Activated CD4-positive, alpha-beta memory T cell treated with anti-CD3 and anti-CD28 coated beads for 36 hours (primary cell): ENCODE measurements at places on chromosomes 3 and 15. TPM values are rescaled to one million over a fixed set of nuclear protein-coding genes. Genes with fewer than 3 reads are reported as not detected.

The RASSF1 gene
- 48.8 TPM for total RNA-seq

The WDR49 gene
- total RNA-seq, result not detected

The ESYT3 gene
- total RNA-seq, result 0.17 TPM

- H3K4me3 ChIP-seq, result no peak overlapping the region
- H3K27ac ChIP-seq, result no peak overlapping the region
- no peaks in the 10 kb centered on the region for H3K36me3 ChIP-seq
These were observed 62.9 kb downstream of the GPR176 start for GRCh38 chr15:39857132-39857531.

DNA sequence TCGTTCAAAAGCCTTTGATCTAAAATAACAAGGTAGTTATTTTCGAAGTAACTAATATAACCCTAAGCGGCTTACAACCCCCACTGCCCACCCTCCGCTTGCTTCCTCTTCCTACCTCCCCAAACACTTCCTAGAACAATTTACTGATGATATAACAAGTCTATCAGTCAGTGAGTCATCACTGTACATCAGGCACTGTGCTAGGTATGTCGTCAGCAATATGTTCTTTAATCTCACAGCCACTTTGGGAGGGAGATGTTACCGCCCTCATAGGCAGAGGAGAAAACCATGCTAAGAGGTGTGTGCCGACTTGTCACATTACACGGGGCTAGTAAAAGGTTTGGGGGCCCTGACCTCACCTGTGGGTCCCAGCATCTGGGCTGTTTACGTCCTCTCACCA, 381.8 kb downstream of the EPHB1 start:
- no peak overlapping the region for H3K4me3 ChIP-seq
- H3K36me3 ChIP-seq, result no peaks in the 10 kb centered on the region
- no peak overlapping the region for H3K27ac ChIP-seq
- H3K4me1 ChIP-seq, result no peaks in the 10 kb centered on the region

GRCh38 chr3:153247331-153248330, 85.6 kb downstream of the RAP2B start:
- H3K4me1 ChIP-seq, result peaks cover 18% of the 10 kb centered on the region
- DNase-seq, result no peak
- H3K27ac ChIP-seq, result no peak overlapping the region
- no peaks in the 10 kb centered on the region for H3K36me3 ChIP-seq
- H3K27me3 ChIP-seq, result no peaks in the 10 kb centered on the region

DNA sequence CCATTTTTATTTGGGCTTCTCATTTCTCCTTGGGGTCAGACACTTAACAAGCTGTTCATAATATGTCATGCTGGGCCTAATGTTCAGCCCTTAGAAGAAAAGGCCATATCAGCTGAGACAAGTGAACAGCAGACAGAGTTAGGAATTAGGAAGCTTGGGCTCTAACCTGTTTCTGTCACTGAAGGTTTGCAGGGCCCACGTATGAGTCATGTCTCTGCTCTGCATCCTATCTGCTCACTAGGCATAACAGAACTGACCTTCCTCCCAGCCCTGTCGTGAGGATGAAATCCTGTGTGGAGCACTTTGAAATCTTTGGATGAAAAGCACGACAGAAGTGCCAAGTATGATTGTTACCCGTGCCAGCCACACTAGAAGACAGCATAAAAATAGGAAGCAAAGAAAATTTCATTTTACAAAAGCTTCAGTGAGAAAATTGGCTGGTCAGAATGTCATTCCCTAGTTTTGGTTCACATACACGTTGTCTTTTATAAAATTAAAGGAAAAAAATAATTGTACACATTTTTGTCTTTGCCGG, 26.5 kb upstream of the CD47 start:
- H3K27me3 ChIP-seq, result no peaks in the 10 kb centered on the region
- DNase-seq, result no peak
- no peak overlapping the region for H3K4me3 ChIP-seq

DNA sequence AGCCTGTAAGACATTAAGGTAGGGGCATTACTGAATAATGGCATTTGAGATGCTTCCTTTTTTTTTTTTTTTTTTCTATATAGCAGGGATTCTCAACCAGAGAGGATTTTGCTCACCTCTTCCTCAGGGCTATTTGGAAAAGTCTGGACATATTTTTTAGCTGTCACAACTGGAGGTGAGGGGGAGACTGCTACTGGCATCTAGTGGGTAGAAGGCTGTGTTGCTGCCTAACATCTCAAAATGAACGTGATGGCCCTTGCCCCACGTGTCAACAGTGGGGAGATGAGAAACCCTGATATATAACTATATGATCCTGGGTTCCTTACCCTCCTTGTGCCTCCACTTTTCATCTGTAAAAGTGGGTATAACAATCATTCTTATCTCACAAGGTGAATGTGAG, 71.9 kb downstream of the CADPS start:
- no peak overlapping the region for H3K27ac ChIP-seq
- no peaks in the 10 kb centered on the region for H3K36me3 ChIP-seq
- no peaks in the 10 kb centered on the region for H3K27me3 ChIP-seq
- DNase-seq, result no peak
- H3K4me3 ChIP-seq, result no peak overlapping the region
- H3K4me1 ChIP-seq, result no peaks in the 10 kb centered on the region

- DNase-seq, result no peak
- no peaks in the 10 kb centered on the region for H3K36me3 ChIP-seq
- no peak overlapping the region for H3K4me3 ChIP-seq
- H3K4me1 ChIP-seq, result no peaks in the 10 kb centered on the region
- H3K27ac ChIP-seq, result no peak overlapping the region
- no peaks in the 10 kb centered on the region for H3K27me3 ChIP-seq
These were observed 31.6 kb upstream of the CEP152 start for GRCh38 chr15:48842501-48842900.

The ARGFX gene
- total RNA-seq, result not detected

- no peak overlapping the region for H3K27ac ChIP-seq
- H3K4me3 ChIP-seq, result no peak overlapping the region
- peaks cover 2% of the 10 kb centered on the region for H3K36me3 ChIP-seq
- no peak for DNase-seq
- H3K4me1 ChIP-seq, result peaks cover 12% of the 10 kb centered on the region
- H3K27me3 ChIP-seq, result no peaks in the 10 kb centered on the region
These were observed 94.8 kb downstream of the CD200R1L start for GRCh38 chr3:112751564-112752512.

GRCh38 chr3:30578986-30579579, 27.3 kb upstream of the TGFBR2 start:
- no peak overlapping the region for H3K4me3 ChIP-seq
- H3K4me1 ChIP-seq, result peaks cover 9% of the 10 kb centered on the region
- no peaks in the 10 kb centered on the region for H3K36me3 ChIP-seq
- H3K27me3 ChIP-seq, result no peaks in the 10 kb centered on the region

- no peak overlapping the region for H3K4me3 ChIP-seq
- no peak overlapping the region for H3K27ac ChIP-seq
- H3K36me3 ChIP-seq, result peaks cover 11% of the 10 kb centered on the region
- H3K4me1 ChIP-seq, result peaks cover 15% of the 10 kb centered on the region
These were observed 9.0 kb downstream of the PPCDC start for GRCh38 chr15:75032395-75032794.

The UPK1B gene
- not detected for total RNA-seq

The C3orf20 gene
- total RNA-seq, result 0.07 TPM

DNA sequence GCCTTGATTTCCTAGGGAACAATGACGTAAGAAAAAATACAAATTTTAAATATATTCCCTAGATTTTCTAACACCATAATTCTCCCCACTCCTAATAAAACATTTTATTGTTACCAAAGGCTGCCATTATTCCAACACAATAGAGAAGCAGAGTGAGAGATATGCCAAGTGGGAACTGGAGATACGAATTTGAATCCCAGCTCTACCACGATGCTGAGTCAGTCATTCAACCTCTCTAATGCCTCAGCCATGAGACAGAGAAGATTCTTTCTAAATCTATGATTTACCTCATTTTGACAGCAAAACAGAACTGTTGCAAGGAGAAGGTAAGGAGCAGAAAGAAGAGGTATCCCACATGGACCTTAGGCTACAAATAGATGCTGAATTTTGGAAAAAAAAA, 112.5 kb downstream of the IGF2BP2 start:
- no peak for DNase-seq
- H3K36me3 ChIP-seq, result no peaks in the 10 kb centered on the region
- no peak overlapping the region for H3K27ac ChIP-seq

GRCh38 chr3:194382892-194383223, 13.3 kb upstream of the LRRC15 start:
- no peaks in the 10 kb centered on the region for H3K4me1 ChIP-seq
- H3K4me3 ChIP-seq, result no peak overlapping the region
- H3K27me3 ChIP-seq, result peaks cover 9% of the 10 kb centered on the region
- DNase-seq, result no peak

GRCh38 chr3:112132975-112133448, at the start of gene GCSAM:
TSS of gene GCSAM (minus strand) at chr3:112133248. CDS start at chr3:112133120, 128 bp downstream.
- H3K36me3 ChIP-seq, result peaks cover 2% of the 10 kb centered on the region
- peak within 1 kb of the TSS; percentile 98 for H3K27ac ChIP-seq
- H3K4me1 ChIP-seq, result peaks cover 86% of the 10 kb centered on the region
- peak; percentile 86 for DNase-seq
- H3K27me3 ChIP-seq, result no peaks in the 10 kb centered on the region

The SH3GL3 gene
- not detected for total RNA-seq

The XCR1 gene
- total RNA-seq, result not detected

DNA sequence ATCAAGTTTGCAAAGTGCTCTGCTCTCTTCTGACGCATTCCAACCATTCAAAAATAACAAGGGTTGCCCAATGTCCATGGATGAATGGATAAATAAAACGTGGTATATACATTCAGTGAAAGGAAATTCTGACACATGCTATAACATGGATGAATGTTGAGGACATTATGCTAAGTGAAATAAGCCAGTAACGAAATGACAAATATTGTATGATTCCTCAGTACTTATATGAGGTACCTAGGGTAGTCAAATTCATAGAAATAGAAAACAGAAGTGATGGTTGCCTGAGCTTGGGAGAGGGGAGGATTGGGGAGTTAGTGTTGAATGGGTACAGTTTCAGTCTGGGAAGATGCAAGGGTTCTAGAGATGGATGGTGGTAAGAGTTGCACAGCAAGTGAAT, 33.9 kb downstream of the SH3BP5 start:
- no peak overlapping the region for H3K4me3 ChIP-seq
- H3K27ac ChIP-seq, result peak overlapping the region; percentile 74
- no peaks in the 10 kb centered on the region for H3K27me3 ChIP-seq
- no peak for DNase-seq

The PLD1 gene
- 0.99 TPM for total RNA-seq

The SCAMP5 gene
- total RNA-seq, result 0.33 TPM

GRCh38 chr3:73786321-73786807, 161.6 kb upstream of the PDZRN3 start:
- no peak for DNase-seq
- H3K36me3 ChIP-seq, result no peaks in the 10 kb centered on the region
- H3K4me3 ChIP-seq, result no peak overlapping the region

The PPP2R3A gene
- 0.33 TPM for total RNA-seq

DNA sequence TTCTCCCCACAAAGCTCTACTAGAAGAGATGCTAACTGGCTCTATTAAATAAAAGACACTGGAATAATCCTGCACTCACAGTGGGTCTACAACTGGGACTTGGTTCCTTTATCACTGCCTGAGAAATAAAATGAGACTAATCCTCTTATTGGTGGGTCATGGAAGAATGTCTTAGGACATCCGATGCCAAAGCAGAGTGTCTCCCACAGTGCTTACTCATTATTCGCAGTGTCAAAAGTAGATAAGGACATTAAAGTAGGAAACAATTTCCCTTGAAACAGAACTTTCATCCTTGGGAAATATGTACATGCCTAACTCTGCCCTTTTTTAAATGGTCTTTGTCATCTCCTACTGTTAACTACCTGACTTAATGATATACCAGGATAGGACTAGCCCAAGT, 71.5 kb downstream of the GSK3B start:
- H3K4me1 ChIP-seq, result peaks cover 61% of the 10 kb centered on the region
- H3K27ac ChIP-seq, result no peak overlapping the region
- no peaks in the 10 kb centered on the region for H3K27me3 ChIP-seq
- H3K4me3 ChIP-seq, result no peak overlapping the region

DNA sequence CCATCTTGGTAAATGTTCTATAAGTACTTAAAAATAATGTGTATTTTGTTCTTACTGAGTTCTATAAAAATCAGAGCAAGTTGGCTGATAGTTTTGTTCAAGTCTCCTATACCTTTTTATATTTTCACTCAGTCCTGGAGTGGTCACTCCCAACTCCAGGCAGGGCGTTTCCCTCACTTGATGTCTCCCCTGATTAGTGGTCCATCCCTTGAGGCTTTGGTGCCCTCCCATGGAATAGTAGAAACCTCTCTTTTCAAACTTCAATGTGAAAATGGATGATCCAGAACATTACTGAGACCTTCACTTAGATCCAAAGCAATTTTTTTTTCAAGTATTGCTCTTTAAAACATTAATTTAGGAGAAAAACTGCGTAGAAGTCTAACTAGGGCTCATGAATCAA, 25.0 kb upstream of the SCN10A start:
- no peak overlapping the region for H3K27ac ChIP-seq
- H3K4me3 ChIP-seq, result no peak overlapping the region
- no peaks in the 10 kb centered on the region for H3K36me3 ChIP-seq
- no peak for DNase-seq
- peaks cover 3% of the 10 kb centered on the region for H3K27me3 ChIP-seq

The FANCD2OS gene
- not detected for total RNA-seq

The DPPA2 gene
- not detected for total RNA-seq

DNA sequence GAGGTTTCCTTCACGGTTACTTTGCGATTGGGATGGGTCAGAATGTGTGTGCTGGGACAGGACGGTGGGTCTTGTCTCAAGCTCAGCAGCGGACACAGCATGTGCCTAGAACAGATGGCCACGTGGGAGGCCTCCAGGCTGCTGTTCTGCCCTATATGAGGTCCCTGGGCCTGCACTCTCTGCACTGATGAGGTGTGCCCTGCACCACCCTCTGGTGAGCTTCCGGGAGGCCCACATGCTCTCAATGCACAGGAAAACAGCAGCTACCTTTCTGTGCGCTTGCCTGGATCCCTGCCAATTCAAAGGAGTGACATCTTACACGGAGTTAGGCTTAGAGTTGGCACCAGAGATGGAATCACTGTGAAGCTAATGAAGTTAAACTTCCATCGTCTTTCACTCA, 59.8 kb downstream of the BOC start:
- H3K27ac ChIP-seq, result no peak overlapping the region
- DNase-seq, result no peak
- no peaks in the 10 kb centered on the region for H3K36me3 ChIP-seq
- peaks cover 3% of the 10 kb centered on the region for H3K4me1 ChIP-seq
- no peaks in the 10 kb centered on the region for H3K27me3 ChIP-seq

The CYP1A2 gene
- not detected for total RNA-seq

The CIB2 gene
- total RNA-seq, result 2.0 TPM

- DNase-seq, result no peak
- H3K4me3 ChIP-seq, result peak overlapping the region; percentile 73
- peaks cover 14% of the 10 kb centered on the region for H3K4me1 ChIP-seq
- no peaks in the 10 kb centered on the region for H3K36me3 ChIP-seq
- H3K27ac ChIP-seq, result no peak overlapping the region
These were observed 1.3 kb downstream of the KLF15 start for GRCh38 chr3:126355777-126356372.
